ENCODE measurements at places on chromosomes 13 and 19.

GRCh38 chr19:35251456-35251855 lies 2.7 kb downstream of the LSR start:
- no peak for DNase-seq

- no peak for DNase-seq
These were observed 1.6 kb downstream of the UBE2L5 start for GRCh38 chr13:30423891-30424290.

DNA sequence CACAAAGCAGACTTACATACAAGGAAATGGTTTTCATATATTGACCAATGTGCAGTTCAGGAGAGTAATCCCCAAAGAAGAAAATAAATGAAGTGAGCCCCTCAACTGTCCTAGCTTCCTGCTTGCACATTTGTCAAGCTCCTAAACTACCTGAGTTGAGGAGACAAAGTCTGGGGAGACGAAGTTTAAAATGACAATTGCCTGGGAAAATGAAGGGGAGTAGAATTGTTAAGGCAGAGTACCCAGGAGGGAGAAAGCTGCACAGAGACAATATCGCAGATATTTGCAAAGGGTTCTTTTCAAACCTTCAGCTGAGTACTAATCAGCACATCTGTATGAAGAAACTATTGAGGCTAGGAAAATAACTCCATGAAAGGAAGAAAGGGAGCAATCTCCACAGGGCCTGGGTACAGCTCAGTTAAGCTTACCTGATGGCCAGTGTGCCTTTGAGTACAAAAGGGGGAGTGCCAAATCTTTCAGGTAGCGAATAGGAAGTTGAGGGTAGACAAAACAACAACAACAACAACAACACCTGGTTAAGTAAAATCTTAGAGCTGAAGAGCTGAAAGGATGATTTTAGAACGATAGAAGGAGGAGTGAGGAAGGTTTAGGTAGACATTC lies 1700.1 kb upstream of the PRR20A start:
- DNase-seq, result no peak

DNA sequence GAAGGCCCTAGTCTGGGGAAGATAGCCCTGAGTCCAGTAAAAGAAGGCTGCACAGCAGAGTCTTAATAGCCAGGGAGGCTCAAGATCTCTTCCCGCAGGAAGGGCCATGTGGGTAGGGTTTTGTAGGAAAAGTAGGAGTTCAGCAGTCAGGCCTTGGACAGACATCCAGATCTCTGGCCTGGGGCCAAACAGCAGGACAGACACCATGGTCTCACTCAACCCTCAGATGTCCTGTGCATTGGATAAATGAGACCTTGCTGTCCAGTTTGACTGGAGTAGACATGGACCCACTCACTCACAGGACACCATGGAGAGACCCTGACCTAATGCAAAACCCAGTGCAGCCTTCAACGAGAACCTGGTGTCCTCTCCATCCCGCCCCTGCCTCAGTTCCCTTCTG lies 3.9 kb downstream of the OCEL1 start:
- DNase-seq, result no peak

GRCh38 chr19:23554548-23554947 lies 132.5 kb downstream of the ZNF675 start:
- no peak for DNase-seq

- no peak for DNase-seq
These were observed 181.5 kb downstream of the POSTN start for GRCh38 chr13:37417060-37417441.

DNA sequence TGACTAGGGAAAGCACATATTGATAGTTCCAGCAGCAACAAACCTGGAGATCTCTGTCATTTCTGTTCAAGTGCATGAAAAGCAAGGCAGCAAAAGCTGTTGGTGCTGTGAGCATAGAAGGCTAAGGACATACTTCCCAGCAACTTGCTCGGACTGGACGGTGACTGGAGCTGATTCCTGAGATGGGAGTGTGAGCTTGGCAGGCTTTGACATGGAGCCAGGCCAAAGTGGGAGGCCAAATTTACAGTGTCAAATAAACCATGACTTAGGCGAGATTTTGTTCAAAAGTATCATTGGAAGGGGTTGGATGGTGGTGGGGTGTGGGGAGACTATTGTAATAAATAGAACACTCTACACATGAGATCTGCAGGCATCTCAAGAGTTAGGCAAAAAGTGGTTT lies 5.9 kb upstream of the ARGLU1 start:
- DNase-seq, result no peak

DNA sequence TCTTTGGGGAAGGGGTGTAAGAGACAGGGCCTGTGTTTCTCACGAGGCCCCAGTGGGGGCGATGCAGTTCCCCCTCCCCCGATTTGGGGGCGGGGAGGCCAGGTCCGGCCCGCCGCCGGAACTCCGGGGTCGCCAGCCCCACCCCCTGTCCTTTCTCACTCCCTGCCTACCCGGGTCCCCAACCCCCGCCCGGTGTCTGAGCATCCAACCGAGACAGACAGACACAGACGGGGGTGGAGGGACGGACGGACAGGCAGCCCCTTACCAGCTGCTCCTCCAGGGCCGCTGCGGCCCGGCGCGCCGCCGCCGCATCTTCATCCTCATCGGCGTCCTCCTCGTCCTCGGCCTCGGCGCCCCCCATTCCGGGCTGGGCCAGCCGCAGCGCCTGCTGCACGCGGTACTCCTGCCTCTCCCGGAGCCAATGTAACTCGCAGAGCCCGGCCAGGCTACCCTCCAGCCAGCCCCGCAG lies 397 bp downstream of the DACT3 start:
- DNase-seq, result no peak

- DNase-seq, result peak; percentile 17
These were observed 657 bp downstream of the ZNF550 start for GRCh38 chr19:57559008-57559403.

- DNase-seq, result no peak
These were observed 4.7 kb downstream of the RPL28 start for GRCh38 chr19:55390461-55390880.

GRCh38 chr13:110478405-110479214 lies 82.9 kb downstream of the RAB20 start:
- DNase-seq, result no peak

DNA sequence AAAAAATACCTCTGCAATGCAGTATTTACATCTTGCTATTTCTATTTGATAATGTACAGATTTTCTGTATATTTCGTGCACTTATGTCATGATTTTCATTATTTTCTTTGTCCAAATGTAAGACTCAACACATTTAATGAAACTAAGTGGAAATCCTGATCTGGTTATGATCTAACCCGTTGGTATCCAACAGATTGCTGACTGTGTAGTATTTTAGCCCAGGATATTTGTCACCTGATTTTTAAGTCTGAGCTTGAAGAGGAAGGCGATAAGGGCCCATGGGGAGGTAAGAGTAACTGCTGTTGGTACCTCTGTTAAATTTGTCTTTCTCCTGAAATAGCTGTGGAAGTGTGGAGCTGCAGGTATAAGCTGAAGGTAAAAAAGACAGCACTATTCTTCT lies 45.3 kb downstream of the WASF3 start:
- no peak for DNase-seq

- DNase-seq, result no peak
These were observed 324.4 kb downstream of the NDFIP2 start for GRCh38 chr13:79805317-79805716.

DNA sequence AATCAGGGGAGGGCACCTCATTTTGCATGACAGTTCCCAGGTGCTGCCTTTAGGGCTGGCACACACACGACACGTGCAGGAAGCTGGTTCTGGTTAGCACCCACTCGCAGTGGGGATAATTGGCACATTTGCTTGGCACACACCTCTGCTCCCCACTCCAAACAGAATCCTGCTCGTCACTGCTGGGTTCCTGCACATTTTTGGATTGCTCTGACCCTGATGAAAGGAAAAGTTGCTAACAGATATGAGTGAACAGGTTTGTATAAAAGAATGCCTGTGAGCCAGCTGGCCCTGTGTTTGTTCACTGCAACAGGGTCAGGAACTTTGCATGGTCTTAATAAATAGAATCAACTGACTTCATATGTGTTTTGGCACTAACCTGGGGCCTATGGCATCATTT lies 1500.4 kb downstream of the EFNB2 start:
- no peak for DNase-seq

DNA sequence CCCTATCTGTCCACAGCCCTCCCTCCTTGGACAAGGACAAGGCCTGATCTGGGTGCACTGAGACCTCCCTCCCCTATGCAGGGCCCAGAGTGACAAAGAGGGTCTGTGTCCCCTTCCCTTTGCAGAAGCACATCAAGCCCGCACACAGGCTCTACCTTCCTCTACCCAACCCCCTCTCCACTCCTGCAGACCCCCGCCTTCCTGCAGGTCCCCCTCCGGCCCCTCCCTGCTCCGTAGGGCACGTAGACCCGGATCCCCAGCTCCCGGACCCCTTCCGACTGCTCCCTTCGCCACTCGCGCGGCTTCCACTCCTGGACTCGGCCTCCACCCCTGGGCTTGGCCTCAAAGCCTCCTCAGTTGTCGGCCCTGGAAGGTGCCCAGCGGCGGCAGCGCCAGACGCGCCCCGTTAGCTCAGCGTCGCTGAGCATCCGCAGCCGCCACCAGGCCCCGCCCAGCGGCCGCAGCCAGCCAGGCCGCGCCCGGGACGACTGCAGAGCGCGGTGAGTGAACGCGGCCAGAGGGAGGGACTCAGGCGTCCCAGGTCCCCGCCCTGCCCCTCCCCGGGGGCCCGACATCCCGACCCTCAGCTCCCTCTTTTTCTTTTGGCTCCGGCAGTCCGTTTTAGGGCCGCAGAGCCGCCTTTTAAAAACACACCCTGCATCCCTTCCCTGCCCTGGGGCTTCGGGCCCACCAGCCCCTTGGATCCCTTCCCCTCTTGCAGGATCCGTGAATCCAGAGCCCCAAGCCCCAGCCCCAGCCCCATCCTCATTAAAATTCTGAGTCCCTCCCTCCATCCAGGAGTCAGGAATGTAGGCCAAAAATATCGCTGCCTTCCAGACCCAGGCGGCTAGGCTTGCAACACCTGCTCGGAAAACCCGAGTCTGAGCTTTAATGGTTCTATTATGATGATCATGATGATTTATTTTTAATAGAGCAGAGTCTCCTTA lies 1.5 kb upstream of the MYADM start:
- peak; percentile 65 for DNase-seq

DNA sequence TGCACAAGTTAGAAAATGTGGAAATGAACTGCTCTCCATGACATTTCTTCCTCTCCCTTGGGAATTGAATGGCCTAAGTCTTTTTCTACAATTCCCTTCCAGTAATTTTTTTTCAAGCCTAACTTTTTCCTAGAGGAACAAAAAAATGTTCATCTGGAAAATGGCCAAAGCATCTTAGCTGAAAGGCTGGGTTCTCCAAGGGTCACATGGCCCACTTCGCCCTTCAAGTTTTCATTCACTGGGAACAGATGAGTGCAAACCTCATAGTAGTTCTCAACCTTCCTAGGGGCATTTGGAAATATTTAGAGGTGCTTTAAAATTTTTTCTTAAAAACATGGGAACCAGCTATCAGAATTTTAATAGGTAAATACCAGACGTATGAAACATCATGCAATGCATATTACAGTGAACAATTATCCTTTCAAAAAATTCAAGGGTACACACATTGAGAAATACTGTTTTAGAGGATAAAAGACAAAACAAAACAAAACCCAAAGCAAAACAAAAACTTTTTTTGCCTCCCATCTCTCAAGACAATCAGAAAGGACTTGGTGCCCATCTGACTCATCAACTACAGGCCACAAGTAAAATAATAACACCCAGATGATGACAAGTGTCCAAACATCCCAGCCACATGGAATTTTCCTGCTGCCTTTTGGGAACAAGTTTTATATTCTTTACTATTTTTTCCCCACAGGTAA lies 208.8 kb downstream of the SLITRK6 start:
- DNase-seq, result no peak

- DNase-seq, result no peak
These were observed 34.9 kb upstream of the WASF3 start for GRCh38 chr13:26522571-26522970.

GRCh38 chr19:8132858-8133458 lies 16.4 kb downstream of the FBN3 start:
- DNase-seq, result no peak

DNA sequence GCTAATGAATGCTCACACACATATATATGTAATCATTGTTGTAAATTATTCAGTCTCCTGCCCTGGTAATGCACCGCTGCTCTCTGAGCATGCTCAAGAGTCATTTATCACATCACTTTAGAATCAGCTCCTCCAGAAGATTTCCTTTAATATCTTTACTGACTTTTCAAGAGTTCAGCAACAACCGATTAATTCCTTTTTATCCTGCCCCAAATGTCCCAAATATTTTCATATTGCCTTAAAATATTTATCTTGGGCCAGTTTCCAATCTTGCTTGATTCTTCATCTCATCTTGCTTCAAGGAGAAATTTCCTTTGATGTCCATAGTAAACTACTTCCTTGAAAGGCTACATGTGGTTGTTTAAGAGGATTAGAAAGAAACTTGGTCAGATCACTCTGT lies 132.5 kb downstream of the NHLRC3 start:
- DNase-seq, result no peak

DNA sequence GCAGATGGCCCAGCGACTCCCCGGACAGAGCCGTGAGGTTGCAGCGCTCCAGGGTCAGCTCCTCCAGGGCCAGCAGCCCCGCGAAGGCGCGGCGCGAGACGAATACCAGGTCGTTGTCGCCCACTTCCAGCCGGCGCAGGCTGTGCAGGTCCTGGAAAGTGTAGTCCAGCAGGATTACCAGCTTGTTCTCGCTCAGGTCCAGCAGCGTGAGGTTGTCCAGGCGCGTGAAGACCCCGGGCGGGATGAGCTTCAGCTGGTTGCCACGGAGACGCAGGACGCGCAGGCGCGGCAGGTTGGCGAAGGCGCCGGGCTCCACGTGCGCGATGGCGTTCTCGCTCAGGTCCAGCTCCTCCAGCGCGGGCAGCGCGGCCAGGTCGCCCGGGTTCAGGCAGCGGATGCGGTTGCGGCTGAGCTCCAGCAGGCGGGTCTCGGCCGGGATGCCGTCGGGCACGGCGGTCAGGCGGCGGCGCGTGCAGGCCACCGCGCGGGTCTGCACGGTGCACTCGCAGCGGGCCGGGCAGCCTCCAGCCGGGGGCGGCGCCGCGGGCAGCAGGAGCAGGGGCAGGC lies 9.3 kb upstream of the PEAK3 start:
- DNase-seq, result no peak

DNA sequence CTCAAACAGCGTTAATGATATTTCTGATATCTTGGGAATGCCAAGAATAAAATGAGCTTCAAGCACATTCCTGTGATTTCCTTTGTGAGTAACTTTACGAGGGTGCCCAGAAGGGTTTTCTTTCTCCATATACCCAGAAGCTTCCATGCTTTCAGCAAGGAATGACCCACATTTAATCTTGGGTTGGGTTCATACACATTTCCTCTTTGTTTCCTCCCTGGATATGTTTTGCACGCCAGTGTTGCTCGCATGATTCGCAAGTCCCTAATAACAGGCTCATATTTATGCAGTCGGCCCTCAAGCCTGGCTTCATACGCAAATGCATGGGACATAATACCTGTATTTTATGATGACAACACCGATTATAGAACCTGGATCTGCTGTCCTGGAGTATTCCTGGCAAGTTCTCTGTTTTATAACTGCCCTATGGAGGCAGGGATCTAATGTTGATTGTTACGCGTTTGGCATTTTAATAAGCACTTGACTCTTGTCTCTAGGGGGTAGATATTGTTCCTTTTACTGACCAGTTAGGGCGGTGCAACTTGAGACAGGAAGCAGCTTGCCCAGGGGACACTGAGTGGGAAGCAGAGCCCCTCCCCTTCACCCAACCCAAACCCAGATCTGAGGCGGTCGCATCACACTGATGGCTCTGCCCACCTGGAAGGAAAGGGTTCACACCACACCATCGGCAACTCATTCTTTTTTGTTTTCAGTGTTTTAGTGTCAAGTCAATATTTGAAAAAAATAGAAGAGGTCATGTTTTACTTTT lies 220.4 kb upstream of the SOX1 start:
- DNase-seq, result no peak

Data from activated CD4-positive, alpha-beta T cell treated with anti-CD3 and anti-CD28 coated beads, Interleukin-2, amount 50 U/mL, for 16 hours (primary cell).